ENCODE measurements at places on chromosomes 4 and X.

DNA sequence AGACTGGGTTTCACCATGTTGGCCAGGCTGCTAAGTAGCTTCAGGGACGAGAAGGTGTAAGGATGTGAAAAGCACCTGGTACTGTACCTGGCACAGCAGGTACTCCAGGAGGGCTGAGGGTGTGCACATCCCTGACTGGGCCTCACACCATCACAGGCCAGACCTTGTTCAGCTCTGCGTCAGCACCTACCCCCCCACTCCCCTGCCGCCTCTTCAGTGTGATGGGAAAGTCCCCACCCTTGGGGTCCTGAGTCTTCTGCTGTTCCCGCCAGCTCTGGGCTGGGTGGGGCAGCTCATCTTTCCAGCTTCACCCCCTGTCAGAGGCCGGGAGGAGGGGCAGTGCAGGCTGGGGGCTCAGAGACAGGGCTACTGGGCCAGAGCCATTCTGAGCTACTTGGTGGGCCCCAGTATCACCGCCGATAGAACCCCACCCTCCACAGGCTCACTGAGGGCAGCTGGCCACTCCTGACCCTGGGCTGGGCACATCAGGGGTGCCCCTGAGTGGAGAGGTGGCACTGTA lies 6.7 kb upstream of the SH3BP2 start:
- DNase-seq, result no peak

DNA sequence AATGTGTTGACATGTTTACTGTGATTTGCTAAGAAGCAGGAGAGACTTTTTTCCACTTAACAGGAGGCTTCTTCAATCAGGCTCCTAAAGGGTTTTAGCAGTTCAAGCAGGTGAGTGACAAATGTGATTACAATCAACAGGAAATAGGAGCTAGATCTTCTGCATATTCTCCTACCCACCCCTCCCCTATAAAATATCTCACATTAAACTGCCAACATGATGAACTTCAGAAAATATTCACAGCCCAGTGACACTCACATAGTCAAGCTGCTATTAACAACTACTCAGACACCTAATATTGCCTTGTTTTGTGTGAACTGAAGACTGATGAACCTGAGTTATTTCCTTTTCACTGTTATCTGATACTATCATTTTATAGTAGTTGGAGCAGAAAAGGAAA lies 55.9 kb upstream of the ANTXR2 start:
- DNase-seq, result no peak

GRCh38 chr4:123952530-123953274 lies 556.1 kb downstream of the SPRY1 start:
- no peak for DNase-seq

GRCh38 chrX:21738210-21738949 lies 19.5 kb downstream of the SMPX start:
- DNase-seq, result peak; percentile 75

- no peak for DNase-seq
Measured at GRCh38 chr4:175961604-175962003, 104.0 kb upstream of the WDR17 start.

DNA sequence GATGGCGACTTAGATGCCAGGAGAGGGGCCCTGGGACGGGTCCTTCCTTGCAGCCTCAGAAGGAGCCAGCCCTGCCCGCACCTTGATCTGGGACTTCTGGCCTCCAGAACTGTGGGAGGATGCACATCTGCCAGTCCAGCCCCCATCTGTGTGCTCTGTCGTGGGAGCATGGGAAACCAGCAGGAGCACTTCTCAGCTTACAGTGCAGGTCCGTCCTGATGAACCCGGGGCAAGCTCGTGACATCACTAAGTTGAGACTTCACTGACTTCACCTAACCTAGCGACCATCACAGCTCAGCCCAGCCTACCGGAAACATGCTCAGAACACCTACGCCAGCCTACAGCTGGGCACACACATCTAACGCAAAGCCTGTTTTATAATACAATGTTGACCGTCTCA lies 38.1 kb downstream of the ABLIM2 start:
- DNase-seq, result no peak

- peak; percentile 19 for DNase-seq
Measured at GRCh38 chrX:74613370-74614092, 893 bp downstream of the RLIM start.

DNA sequence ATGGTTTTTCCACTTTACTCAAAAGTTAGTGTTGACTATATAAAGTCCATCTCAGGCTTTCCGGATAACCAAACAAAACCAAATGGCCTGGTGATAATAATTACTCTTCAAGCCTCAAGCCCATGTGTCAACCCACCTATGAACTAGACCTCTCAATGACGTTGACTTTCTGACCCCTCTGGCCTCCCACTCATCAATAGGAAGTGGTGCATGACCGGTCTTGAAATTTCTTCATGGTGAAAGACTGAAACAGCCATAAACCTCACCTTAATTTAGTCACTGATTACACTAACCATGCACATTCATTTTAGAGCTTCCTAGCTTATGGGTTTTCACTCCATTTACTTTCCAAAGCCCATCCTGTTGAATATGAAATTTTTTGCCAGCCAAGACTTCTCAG lies 276.0 kb downstream of the KLHL13 start:
- no peak for DNase-seq

DNA sequence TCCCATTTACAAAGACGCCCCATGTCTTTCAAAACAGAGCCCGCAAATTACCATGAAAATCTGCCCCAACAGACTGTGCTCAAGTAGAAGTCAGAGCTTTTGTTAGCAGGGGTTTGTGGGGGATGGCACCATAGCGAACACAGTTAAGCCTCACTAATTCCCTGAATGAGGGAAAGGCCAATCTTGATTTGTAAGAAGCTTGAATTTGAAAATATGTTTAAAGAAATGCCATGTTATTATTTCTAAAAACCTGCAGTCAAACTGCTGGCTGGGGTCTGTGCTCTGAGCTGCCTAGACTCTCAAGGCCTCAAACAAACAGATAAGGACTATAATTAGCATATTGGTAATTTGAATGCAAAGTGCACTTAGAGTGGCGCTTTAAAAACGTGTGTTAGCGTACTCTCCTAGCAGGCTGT lies 9.4 kb upstream of the PAK3 start:
- no peak for DNase-seq

- DNase-seq, result no peak
Measured at GRCh38 chr4:153523164-153523796, 57.1 kb downstream of the TMEM131L start.

DNA sequence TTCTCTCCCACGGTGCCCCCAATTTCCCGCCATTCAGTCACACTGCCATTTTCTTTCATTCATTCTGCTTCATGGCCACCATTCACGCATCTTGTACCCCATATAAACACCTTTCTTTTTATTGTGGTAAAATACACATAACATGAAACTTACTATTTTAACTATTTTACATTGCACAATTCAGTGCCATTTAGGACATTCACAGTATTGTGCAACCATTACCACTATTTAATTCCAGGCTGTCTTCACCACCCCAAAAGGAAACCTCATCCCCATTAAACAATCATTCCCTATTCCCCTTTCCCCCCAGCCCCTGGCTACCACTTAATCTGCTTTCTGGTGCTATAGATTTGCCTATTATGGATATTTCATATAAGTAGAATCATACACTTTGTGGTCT lies 15.9 kb downstream of the SPACA5 start:
- no peak for DNase-seq

DNA sequence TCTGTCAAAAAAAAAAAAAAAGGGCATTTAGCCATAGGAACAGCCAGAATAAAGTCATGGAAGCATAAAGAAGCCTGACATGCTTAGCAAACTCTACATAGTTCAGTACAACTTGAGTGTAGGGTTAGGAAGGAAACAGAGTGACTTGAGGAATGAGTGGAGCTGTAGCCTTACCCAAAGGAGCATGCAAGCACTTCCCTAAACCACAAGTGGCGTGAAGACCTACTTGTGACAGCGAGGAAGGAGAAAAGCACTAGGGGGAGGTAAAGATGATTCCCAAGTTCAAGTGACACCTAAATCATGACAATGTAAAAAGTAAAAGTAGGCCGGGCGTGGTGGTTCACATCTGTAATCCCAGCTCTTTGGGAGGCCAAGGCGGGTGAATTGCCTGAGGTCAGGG lies 21.8 kb upstream of the IQSEC2 start:
- no peak for DNase-seq

GRCh38 chrX:19792412-19792811 lies 95.0 kb downstream of the SH3KBP1 start:
- no peak for DNase-seq

GRCh38 chr4:173370130-173370476 lies 651 bp upstream of the SAP30 start:
- no peak for DNase-seq

DNA sequence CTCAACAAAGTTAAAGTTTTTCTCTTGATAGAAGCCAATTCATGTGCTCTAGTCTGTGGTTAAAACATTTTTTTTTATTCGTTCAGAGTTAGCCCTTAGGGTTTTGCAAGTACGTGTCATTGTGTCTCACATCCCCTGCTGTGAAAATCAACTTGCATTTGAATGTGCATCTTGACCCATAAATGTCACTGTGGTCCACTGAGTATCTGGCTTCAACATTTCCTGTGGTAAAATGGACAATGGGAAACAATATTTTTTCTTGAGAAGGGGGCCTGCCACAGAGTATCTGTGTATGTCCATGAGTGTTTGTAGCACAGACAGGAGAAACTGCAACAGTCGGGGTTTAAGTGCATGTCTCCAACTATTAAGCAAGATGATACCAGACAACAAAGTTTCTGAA lies 554.8 kb upstream of the TENM3 start:
- no peak for DNase-seq

- no peak for DNase-seq
Measured at GRCh38 chrX:124263743-124264142, 68.7 kb upstream of the TEX13D start.

- DNase-seq, result no peak
Measured at GRCh38 chr4:69713593-69713992, 46.8 kb downstream of the SULT1B1 start.

DNA sequence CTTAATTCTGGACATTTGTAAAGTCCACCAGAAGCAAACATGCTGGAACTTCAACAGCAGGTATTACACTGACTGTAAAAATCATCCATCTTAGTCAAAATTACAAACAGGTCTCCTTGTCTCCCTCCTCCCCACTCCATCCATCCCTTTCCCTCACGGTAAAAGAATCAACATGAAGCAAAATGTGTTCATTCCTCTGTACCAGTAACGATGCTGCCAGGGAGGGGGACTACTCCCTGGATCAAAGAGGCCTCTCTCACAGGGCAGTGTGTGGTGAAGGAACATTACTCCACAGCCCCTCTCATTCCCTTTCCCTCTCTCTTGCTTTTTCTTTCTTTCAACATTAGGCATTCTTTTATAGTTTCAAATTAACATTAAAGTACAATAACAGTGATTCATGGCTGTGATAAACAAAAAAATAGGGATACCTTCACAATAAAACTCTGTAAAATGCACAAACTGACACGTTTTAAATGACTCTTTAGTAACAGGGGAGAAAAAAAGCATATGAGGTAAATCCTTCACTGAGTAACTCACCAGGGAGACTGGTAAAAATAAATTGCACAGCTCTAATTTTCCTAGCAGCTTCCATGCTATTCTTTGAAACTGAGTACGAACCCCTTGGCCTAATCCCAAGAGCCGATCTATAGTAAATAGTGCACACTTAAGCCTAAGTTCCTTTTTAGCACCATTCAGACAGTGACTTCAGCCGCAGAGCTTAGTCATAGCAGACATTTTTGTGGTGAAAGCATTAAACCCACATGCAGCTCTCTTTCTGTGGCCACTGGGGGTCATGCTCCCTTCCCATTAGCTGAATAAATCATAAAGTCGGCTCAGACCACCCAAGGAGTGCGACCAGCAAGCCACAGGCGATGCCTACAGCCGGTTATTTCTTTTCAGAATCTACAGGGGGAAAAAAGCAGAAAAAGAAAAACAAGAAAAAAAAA lies 215.6 kb upstream of the GYPA start:
- DNase-seq, result peak; percentile 5

- DNase-seq, result peak; percentile 29
Measured at GRCh38 chrX:123731987-123732669, 724 bp downstream of the THOC2 start.

DNA sequence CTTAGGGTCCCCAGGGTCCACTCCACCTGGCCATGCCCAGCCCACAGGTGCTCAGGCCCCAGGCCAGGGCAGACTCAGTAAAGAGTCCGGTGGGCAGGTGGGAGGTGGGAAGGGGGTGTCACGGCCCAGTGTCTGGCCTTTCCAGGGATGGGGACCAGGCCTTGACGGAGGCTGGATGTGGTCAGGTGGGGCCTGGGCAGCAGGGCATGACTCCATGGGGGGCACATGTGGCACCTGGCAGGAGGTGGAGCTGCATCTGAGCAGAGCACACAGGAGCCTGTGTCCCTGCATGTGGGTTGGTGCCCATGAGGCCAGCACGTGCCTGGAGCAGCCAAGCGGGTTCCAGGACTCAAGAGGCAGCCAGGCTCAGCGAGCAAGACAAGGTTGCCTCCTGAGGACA lies 132.9 kb downstream of the FAM53A start:
- no peak for DNase-seq

DNA sequence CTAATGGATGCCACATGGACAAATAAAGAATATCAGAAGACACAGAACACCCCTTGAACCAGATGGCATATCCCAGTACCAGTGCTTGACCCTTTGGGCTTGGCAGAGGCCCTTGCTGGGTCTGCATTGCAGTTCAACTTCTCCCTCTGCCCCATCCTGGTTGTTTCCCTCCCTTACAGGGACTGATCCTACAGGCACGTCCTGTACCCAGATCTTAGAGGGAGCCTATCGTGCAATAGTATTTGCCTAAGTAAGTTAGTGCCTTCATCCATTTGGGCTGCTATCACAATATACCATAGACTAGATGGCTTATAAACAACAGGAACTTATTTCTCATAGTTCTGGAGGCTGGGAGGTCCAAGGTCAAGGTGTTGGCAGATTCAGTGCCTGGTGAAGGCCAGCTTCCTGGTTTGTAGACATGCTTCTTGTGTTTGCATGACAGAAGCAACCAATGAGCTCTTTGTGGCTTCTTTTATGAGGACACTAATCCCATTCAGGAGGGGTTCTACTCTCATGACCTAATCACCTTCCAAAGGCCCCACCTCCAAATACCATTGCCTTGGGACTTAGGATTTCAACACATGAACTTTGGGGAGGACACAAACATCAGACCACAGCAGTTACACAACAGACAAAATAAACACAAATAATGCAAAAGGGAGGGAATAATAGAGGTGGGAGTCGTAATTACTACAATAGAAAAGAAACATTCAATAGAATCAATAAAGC lies 146.5 kb upstream of the MSX1 start:
- DNase-seq, result peak; percentile 9

GRCh38 chr4:100797791-100798190 lies 280.0 kb upstream of the EMCN start:
- no peak for DNase-seq

Data from Caco-2 (cell line).